Bone marrow (tissue), 2 donors: ENCODE measurements at places on chromosomes 12 and 14.

DNA sequence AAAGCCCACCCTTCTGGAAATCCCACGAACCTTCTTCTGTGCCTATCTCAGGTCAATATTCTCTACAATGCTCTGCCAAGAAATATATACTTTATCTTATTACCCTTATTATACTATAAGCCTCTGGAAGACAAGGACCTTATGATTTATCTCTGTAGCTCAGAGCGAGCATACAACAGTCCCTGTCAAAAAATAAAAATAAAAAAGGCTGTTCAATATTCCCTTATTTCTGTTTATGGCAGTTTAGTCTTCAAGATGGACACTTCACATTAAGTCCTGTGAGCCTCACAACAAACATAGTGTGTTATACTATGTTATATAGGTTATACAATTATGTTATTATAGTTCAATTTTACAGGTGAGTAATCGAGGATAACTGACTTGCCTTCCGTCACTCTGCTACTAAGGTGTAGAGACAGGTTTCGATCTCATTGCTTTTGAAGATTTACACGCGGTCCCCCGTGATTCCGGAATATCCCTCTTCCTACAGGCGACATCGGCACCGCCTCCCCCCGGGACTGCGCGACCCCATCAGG lies 562 bp downstream of the EAPP start:
- no peak for DNase-seq

GRCh38 chr12:127594351-127594970 lies 672.5 kb upstream of the TMEM132C start:
- DNase-seq = no peak

GRCh38 chr12:91985002-91985787 lies 160.5 kb downstream of the BTG1 start:
- DNase-seq = no peak

DNA sequence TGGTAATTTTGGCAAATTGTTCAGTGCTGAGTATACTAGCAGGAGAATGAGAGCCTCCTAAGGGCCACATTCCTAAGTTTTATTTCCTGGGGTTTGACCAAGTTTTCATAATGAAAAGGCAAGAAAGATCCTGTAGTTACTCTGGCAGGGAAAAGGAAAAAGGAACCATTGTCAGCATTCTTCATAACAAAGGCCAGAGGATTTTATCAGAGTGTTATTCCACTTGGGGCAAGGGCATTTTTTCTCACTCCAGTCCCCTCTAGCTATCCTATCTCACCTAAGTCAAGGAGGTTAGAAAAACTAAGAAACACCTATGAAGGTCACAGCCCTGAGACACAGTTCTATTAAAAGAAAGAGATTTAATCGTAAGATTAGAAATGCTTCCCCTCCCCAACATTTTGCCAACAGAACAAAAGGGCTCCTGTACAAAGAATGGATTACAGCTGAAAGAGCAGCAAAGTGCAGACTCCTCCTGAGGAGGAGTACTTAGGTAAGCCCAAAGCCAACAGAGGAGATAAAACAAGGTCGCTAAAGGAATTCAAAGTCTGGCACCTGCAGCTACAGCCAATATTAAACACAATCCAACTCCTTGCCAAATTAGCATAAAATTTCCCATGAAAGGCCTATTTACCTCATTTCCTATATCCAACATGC lies 162.4 kb downstream of the GALC start:
- DNase-seq = no peak

DNA sequence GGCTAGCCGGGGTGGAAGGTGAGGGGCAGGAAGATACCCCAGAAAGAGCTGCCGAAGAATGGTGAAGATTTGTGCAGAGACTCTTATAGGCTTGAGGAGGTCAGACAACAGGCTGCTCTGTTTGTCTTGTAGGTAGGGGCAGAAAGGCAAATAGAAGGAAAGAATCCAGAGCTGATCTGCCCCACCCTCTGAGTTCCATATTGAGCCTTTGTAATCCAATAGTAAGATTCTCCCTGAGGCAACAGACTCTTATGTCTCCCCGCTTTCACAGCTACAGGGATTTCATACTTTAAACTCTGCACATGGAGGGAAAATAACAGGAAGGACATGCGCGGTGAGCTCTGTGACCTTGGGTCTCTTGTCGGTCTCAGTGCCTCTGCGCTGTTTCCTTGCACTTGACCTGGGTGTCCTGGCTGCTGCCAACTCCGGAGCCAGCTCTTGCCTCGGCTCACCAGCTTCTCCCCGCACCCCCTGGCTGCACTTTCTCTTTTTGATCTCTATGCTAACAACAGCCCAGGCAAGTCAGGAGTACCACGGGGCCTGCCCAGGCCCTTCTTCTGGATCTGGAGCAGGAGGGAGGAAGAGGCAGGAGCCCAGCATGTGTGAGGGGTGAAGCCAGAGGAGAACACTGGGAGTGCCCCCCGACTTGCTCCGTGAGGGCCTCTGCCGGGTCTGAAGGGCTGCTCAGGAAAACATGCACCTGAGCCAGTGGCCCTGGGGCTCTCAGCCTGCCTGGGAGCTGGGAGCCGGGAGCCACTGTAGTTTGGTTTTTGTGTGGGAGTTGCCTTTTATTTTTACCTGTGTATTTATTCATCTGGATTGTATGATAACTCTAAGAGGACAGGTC lies 75.8 kb downstream of the PPP1R36 start:
- no peak for DNase-seq

DNA sequence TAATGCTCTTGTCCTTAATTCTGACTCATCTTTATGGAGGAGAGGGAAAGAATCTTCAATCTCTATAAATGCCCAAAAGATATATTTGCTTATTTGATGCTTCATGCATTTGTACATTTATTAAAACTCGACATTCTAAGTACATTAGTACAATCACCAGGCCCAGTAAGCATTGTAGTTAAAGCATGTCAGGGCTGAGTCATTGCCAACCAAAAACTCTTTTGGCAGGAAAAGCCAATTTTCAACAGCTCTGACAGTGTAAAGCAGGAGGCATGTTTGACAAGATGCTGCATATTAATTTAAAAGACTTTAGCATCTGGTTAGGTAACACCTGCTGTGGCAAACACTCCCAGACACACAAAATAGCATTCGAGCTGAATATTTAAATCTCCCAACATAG lies 290.9 kb downstream of the PPFIA2 start:
- no peak for DNase-seq

GRCh38 chr14:95474941-95475340 lies 41.5 kb downstream of the SYNE3 start:
- DNase-seq = no peak

GRCh38 chr12:19404242-19404880 lies 34.9 kb upstream of the AEBP2 start:
- DNase-seq = no peak

GRCh38 chr12:24888813-24889212 lies 60.1 kb downstream of the BCAT1 start:
- DNase-seq = no peak

GRCh38 chr14:84128050-84128449 lies 1401.9 kb upstream of the FLRT2 start:
- no peak for DNase-seq

DNA sequence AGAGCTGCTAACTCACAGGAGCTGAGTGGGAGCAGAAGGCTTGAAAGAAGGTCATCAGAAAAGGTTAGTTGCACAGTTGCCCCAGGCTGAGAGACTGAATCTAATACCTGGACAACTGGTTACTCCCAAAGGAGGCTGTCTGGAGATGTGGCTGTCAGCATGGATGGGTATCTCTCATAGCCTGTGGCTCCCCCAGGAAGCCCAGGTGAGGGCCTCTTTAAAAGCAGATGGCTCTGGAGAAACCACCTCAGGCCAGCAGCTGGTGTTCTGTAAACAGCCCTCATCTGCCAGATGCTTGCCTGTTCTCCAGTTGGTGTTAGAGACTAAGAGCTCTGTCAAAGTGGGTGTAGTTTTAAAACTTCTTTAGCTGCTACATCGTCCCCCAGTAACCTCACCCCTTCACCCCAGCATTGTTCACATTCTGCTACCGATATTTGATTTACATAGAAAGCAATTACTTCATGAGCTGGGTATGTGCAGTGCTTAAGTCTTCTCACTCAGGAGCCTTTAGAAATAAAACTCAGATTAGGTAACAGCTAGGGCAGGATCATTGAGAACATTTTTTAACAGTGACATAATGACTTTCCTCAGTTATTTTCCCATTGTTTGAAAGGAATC lies 25.8 kb downstream of the DACT1 start:
- DNase-seq = no peak

- no peak for DNase-seq
Measured at GRCh38 chr14:65872536-65872935, 460.0 kb downstream of the FUT8 start.

GRCh38 chr14:22980672-22981089 lies 1.7 kb downstream of the AJUBA start:
- no peak for DNase-seq
